ENCODE measurements at places on chromosomes 12 and 14.
A peak's percentile ranks its signal among the peaks of the same experiment; 100 is the strongest.

- no peak for DNase-seq
Observed at GRCh38 chr12:49664591-49665239, 41.4 kb downstream of the PRPF40B start.

DNA sequence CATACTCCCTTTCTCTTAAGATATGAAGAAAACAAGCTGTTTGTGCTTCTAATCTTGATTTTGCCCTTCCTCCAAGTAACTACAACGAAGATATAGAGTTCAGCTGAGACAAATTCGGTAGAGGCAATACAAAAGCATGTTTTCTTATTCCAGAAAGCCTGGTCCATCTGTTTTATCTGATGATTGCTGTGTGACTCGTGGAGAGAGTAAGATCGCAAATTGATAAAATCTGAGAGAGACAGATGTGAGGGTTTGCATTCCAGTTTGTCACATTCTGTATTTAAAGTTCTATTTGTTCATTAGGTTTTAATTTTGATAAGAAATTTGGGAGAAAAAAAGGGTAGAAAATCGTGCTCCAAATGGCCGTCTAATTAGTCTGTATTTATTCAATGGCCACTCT is 192.1 kb downstream of the CPNE8 start:
- no peak for DNase-seq

DNA sequence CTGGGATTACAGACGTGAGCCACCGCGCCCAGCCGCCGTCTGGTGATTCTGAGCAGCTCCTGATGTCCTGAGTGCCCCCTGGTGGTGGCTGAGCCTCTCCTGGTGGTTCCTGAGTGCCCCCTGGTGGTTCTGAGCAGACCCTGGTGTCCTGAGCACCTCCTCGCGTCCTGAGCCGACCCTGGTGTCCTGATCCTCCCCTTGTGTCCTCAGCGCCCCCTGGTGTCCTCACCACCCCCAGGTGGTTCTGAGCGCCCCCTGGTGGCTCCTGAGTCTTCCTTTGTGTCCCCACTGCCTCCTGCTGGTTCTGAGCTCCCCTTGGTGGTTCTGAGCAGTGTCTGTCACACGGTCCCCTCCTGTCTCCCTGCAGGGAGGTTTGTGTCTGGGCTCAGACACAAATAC is 1304.9 kb downstream of the TMEM121 start:
- DNase-seq, result peak; percentile 72

- no peak for DNase-seq
Observed at GRCh38 chr12:67442347-67442841, 173.2 kb downstream of the CAND1 start.

DNA sequence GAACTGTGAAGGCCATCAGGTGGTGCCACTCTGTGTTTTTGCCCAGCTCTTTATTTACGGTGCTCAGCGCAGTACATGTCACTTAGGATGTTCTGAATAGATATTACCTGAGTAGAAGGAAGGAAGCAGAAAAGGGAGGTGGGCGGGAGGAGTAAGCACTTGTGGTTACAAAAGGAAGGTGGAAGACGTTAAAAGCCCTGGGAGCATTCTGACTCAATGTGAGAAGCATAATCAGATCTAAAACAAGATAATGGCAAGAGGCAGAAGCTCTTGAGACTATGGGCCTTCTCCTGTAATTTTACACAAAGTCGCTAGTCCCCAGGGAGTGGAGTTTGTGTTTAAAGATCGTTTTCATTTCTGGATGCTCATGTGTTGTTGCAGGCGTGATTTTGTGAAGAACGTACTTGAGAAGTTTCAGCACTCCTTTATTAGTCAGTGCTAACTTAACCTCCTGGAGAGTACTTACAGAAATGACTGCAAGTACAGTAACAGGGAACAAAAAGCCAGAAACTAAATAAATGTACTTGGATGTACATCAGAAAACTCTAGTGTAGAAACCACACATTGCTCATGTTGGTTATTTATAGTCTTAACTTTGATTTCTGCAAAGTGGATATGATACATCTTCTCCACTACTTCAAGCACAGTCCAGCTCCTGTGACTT is 1523.5 kb downstream of the AACS start:
- DNase-seq, result no peak

Data from erythroblast (primary cell).